ENCODE measurements at places on chromosomes 16 and 17.
A peak's percentile ranks its signal among the peaks of the same experiment; 100 is the strongest.

DNA sequence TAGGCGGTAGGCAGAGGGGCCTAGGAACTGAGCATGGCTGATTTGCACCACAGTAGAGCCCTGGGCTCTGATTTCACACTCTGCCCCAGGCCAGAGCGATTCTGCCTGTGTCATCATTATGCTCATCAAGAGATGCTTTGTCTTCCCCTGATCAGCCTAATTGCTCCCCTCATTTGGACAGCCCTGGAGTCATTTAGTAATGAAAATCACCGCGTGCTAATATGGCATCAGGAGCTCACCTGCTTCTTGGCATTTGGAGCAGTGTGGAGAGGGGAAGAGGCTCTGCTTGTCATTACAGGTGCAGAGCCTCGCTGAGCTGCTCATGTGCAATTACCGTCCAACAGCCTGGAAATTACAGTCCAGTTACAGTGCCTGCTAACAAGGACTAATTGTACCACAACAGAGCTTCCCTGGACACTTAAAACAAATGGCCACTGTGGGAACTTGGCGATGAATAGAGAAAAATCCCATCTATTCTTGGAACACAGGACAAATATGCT, 157.1 kb upstream of the WSCD1 start:
- peak; percentile 76 for DNase-seq

DNA sequence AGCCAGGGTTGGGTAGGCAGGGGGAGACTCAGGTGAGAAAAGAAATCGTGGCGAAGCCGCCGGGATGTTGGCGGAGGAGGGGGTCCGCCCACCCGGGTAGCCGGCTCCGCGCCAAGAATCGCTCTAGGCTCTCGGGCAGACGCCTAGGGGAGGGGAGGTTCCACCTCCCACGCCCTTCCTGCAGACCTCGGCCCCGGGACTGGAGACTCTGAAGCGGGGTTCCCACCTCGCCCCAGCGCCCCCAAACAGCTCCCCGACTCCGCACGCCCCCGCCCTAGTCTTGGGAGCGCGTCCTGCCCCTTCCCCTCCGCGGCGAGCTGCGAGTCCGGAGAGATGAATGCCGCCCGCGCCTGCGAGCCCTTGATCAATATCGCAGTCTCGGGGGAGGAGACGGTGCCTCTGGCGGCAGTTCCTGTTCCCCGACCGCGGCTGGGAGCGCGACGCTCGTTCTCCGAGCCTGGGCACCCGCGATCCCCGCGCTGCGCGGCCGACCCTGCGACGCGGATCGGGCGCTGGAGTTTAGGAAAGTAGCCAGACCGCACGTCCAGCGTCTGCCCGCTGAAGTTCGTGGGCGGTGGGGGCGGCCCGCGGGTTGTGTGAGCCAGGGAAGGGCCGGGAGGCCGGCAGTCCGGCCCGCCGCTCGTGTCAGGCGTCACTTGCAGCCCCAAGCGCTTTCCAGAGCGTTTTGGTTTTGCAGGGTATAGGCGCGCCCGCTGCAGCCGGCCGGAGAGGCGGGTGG, 790 bp downstream of the CRHR1 start:
- DNase-seq, result peak; percentile 42

DNA sequence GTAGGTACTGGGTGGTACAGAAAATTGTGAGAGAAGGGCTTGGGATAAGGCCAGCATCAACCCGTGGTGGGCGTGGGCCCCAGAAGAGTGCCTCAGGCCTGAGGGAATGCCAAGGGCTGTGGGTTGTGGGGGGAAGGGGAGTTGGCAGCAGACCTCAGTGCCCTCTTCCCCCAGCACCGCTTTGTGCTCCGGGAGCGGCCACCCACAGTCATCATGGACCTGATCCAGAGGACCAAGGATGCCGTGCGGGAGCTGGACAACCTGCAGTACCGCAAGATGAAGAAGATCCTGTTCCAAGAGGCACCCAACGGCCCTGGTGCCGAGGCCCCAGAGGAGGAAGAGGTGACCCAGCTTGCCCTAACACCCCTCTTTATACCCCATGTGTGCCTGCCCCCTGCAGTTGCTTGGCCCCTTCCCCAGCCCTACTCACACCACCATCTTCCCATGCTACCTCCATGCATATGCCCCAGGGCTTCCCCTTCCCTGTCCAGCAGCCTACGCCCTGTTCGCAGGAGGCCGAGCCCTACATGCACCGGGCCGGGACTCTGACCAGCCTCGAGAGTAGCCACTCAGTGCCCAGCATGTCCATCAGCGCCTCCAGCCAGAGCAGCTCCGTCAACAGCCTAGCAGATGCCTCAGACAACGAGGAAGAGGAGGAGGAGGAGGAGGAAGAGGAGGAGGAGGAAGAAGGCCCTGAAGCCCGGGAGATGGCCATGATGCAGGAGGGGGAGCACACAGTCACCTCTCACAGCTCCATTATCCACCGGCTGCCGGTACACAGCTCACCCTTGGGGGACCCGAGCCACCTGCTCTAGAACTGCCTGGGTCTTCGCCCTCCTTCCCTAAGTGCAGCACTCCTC, 9.1 kb downstream of the TAOK2 start:
- DNase-seq, result no peak

GRCh38 chr17:40903129-40903847, 18.2 kb upstream of the KRT20 start:
- DNase-seq, result no peak

- DNase-seq, result no peak
Measured at GRCh38 chr17:17762744-17763105, 74.1 kb downstream of the SREBF1 start.

DNA sequence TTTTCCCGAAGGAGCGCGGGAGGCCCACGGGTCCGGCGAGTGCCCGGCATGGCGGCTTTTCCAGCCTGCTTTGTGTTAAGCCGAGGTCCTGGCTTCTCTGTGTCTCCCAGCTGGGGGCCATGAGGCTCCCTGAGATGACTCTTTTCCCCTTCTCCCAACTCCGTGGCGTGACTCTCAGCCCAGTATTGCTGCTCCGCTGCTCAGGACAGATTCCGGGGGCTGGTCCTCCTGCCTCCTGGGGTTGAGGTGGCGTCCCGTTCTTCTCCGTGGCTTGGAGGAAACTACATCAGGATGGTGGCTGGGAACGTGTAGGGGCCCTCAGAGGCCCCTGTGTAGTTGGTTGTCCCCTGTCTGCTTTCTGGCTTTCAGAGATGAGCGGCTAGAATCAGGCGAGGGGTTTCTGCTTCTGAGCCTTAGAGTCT, 951 bp downstream of the GPS1 start:
- no peak for DNase-seq

- DNase-seq, result no peak
Measured at GRCh38 chr16:4086153-4086552, 30.1 kb downstream of the ADCY9 start.

GRCh38 chr16:23257682-23258081, 44.4 kb upstream of the SCNN1B start:
- no peak for DNase-seq

GRCh38 chr16:24876231-24876630, 30.5 kb downstream of the SLC5A11 start:
- no peak for DNase-seq

GRCh38 chr17:76747716-76748363, 9.9 kb downstream of the MFSD11 start:
- no peak for DNase-seq

GRCh38 chr16:69270831-69271230, 40.3 kb upstream of the VPS4A start:
- DNase-seq, result no peak

- DNase-seq, result no peak
Measured at GRCh38 chr16:83574388-83574787, 233.4 kb upstream of the HSBP1 start.

DNA sequence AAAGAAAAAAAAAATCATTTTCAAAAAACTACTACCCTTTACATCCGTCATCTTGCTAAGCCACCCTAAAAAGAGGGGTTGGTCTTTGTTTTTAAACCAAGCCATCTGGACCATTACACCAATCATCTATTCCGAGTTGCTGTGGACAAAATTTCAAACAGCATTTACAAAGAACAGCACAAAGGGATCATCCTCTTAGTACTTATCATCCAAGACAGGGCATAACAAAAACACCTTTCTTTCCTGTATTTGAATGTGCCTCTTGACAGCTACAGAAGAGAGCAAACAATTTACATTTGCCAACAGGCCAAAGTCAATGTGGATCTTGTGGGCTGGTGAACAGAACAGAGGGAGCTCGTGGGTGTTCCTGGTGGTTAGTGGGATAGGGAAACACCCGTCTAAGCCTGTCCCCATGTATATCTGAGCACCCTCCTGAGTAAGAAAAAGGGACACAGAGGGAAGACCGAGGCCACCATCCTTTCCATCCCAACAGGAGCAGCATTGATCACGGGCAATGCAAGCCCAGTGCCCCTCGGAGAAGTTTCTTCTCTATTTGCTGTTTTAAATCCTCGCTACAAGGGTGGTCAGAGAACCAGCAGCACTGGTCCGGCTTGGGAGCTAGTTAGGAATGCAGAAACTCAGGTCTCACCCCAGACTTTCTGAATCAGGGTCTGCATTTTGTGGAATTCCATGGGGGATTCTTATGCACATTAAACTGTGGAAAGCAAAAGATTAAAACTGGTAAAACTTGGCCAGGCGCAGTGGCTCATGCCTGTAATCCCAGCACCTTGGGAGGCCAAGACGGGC, 1.9 kb downstream of the SLC39A11 start:
- DNase-seq, result no peak

DNA sequence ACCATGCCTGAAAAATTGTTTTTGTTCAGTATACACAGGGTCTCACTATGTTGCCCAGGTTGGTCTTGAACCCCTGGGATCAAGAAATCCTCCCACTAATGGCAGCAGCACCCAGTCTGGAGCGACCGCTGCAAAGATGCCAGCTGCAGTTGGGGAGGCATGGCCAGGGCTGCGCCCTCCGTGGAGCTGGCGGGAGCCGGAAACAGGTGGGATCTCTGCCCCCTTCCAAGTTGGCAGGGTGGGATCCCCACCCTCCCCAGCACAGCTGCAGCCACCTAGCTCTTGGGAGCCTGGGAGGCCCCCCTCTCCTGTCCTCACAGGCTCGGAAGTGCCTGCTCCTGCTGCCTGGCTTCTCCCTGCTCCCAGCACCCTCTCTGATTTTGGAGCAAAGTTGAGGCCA, 176.8 kb downstream of the ZNF423 start:
- no peak for DNase-seq

GRCh38 chr17:82372249-82373071, 895 bp downstream of the UTS2R start:
- no peak for DNase-seq

DNA sequence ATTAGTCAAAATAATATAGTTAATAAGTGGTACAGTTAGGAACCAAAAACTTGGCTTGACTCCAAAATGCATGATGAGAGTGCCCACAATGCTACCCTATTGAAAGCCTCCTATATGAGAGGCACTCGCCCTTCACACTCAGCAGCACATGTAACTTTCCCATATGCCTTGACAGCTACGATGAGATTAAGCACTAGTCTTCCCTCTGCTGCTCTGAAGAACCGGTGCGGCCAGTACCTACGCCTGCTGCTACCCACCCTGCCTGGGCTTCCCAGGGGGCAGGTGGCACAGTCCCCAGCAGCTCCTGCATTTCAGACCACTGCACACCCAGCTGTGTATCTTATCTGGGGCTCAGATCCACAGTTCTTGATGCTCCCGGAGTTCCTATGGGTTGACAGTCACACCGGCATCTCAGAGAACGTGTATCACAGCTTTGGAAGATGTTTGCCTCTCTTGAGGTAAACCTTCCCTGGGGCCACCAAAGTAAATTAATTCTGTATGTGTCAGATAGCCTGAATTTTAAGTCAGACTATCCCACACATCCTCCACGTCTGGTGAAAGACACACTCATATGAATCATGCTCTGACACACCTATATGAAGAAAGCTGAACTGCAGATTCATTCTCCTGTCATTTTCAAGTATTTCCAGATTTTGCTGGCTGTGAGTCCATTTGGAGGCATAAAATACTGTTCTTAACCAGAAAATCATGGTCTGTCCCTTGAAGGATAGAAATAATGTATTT, 77.8 kb downstream of the MYH10 start:
- no peak for DNase-seq

DNA sequence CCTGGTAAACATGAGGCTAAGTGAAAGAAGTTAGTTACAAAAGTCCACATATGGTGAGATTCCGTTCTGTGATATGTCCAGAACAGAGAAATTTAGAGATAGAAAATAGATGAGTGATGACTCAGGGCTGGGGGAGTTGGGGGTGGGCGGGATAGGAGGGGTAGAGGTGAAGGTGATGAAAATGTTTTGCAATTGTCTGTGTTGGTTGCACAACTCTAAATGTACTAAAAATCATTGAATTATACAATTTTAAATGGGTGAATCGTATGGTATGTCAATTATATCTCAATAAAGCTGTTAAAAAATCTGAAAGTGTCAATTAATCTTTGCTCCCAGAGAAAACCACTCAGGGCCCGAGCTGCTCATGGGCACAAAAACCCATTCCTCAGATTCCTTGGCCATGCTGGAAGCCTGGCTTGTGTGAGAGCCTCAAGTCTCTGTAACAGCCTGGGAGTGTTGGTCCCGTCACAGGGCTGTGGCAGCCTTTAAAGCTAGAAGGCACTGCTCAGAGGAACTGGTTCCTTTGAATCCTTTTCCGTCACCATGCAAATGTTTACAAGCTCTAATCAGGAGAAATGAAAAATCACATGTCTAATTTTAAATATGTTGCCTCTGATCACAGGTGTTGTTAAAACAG, 225.3 kb downstream of the WWOX start:
- no peak for DNase-seq

- no peak for DNase-seq
Measured at GRCh38 chr17:55463600-55463999, 42.0 kb upstream of the MMD start.

- DNase-seq, result no peak
Measured at GRCh38 chr17:42233156-42233555, 38.9 kb upstream of the GHDC start.

DNA sequence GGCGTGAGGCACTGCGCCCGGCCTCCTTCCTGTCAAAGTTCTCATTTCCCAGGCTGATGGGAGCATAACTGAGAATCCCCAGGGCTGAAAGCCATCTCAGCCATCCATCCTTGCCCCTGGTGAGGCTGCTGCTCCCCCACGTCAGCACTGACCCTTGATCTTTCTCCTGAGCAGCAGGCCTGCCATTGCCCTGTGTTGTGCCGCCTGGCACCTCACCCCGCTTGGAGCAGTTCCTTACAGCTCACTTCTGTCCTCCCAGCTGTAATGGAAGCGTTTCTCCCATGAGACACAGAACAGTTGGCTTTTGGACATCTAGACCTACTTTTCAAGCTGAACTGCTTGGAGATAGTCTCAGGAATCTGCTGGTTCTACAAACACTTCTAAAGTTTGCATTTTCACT, 51.5 kb downstream of the OR1D5 start:
- DNase-seq, result no peak

- DNase-seq, result no peak
Measured at GRCh38 chr17:73371285-73371684, 59.5 kb upstream of the CDC42EP4 start.

DNA sequence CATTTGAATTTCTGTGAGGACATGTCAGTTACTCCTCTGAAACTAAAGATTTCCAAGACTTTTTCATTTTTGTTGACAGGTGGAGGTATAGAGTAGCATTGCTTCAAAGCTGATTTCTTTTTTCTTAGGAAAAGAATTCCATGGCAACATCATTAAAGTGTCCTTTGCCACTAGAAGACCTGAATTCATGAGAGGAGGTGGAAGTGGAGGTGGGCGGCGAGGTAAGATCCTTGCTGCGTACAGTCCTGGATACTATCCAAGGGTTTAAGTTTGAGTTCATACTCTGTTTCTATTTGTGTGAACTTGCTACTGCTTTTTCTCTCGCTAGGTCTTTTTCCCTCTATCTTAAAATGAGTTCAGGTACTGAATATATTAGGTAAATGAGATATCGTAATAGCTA, 26.5 kb downstream of the HEATR9 start:
- no peak for DNase-seq
